ENCODE measurements at places on chromosomes 1 and 21. TPM values are rescaled to one million over a fixed set of nuclear protein-coding genes. Genes with fewer than 3 reads are reported as not detected.

TCHH gene
- total RNA-seq, result not detected

FAM151A gene
- total RNA-seq, result not detected

C8A gene
- total RNA-seq, result not detected

TMEM82 gene
- not detected for total RNA-seq

C1QB gene
- total RNA-seq, result not detected

ACTL8 gene
- total RNA-seq, result under 0.01 TPM

NTNG1 gene
- 0.15 TPM for total RNA-seq

Data from epithelial cell of umbilical artery (primary cell).